ENCODE measurements at places on chromosomes 11 and 22.

DNA sequence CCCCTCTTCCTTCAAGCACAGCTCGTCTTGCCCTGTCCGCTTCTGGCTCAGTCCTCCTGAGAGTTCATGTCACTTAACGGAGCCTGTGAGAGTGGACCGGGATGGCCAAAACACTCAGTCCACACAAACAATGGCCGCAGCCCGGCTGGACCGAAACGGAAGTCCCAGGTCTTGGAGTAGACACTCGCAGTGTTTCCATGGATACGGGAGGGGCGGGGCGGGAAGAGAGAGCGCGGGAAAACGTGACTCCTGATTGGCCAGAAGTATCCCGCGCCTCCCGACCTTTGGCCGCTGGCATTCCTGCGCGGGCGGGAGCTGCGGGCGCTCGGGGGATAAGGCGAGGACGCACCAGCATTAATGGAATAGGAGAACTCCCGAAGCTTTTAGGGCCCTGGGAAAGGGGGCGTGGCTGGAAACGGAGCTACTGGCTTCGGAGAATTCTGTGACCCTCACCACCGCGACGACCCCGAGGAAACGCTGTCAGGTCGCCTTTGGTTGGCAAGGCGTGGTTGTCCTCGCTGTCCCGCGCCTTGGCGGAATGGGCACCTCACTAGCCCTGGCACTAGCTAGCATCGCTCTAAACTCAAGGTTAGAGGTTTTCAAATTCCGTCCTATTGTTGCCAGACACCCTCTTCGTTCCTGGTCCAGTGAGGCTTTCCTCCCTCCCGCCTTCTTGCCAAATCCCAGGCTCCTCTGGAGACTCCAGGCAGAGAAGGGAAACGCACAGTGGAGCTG lies at the start of the genes NLRP14 and ZNF214:
TSS of gene NLRP14 (plus strand) at position 297 of the 735 bp plus-strand sequence. CDS start 18,108 bp downstream, outside the sequence.
TSS of gene ZNF214 (minus strand) at position 164 of the 735 bp plus-strand sequence. CDS start 17,511 bp downstream, outside the sequence.
- DNase-seq = peak; percentile 94

GRCh38 chr22:46251816-46252380 lies 1.8 kb upstream of the CDPF1 start:
- no peak for DNase-seq

DNA sequence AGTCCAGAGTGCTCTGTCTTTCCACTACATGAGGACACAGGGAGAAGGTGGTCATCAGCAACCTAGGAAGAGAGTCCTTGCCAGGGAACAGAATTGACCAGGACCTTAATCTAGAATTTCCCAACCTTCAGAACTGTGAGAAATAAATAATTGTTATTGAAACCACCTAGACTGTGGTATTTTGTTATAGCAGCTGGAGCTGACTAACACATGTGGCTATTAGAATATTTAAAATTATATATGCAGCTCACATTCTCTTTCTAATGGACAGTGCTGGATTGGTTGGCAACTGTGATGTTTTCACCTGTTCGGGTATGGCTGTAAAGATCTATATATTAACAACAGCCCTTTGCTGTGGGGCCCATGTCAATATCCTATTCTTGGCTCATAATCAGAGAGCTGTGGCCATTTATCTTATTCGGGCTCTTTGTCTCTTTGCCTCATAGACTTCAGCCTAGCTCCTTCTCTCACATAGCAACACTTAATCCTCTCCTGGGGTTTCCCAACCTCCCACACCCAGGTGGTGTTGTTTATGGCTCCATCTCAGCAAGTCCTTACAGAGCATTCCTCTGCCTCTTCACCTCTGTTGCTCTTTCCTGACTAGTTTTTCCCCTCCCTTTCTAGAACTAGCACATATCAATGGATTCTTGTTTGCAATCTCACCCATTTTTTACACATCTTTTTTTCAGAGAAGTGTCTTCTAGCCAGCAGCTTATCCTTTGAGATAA lies 46.4 kb upstream of the AMOTL1 start:
- no peak for DNase-seq

GRCh38 chr11:74506823-74507222 lies 13.3 kb upstream of the LIPT2 start:
- DNase-seq = no peak

- no peak for DNase-seq
Measured at GRCh38 chr11:121563900-121564822, 111.4 kb upstream of the SORL1-AS1 start.

DNA sequence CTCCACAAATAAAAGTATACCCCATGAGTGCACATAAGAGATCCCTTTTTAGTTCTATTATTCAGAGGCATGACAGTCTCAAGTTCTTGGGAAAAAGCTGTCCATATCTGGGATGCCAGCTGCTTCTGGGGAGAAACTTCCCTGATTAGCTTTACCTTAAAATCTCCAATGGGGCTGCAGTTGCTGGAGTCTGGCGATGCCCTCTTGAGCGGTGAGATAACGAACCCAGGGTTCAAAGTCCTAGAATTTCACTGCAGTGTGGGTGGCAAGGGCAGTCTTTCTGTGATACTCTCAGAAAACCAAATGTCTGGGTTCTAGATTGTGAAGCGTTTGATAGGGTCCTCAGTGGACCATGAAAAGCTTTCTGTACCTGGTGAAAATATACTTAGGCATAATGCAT lies 7.4 kb upstream of the PRR33 start:
- no peak for DNase-seq

- DNase-seq = no peak
Measured at GRCh38 chr11:122363296-122363695, 247.3 kb upstream of the BLID start.

DNA sequence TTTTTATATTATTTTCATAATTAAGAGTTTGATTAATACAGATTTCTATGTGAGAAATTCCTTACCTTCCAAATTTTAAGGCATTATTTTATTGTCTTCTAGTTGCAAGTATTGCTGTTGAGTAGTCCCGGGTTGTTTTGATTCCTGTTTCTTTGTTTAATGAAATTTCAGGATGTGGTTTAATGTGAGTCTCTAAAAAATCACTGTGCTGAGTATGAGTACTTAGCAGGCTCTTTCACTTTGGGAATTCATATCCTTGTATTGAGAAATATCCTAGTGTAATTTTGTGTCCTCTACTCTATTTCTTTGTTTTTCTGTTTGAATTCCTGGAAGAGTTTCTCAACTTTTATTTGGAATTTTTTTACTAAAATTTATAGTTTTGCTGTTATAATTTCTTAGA lies 113.2 kb downstream of the TMEM135 start:
- DNase-seq = no peak

DNA sequence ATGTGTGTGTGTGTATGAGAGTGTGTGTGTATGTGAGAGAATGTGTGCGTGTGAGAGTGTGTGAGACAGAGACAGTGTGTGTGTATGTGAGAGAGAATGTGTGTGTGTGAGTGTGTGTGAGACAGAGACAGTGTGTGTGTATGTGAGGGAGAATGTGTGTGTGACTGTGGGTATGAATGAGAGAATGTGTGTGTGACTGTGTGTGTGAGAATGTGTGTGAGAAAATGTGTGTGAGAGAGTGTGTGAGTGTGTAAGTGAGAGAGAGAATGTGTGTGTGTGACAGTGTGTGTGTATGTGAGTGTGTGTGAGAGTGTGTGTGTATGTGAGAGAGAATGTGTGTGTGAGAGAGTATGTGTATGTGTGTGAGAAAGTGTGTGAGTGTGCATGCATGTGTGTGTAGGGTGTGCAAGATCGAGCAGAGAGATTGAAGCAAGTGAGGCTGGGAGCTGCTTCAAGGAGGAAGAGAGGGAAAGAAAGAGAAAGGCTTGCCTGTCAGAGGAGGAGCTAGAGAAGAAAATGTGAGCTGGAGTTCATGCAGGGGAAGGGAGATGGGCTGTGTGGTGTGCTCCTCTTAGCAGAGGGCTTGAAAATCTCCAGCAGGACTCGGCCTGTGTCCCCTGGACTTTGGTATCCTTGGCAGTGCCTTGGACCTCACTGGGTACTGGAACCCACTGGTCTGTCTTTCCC lies 27.7 kb upstream of the TP53I11 start:
- no peak for DNase-seq

DNA sequence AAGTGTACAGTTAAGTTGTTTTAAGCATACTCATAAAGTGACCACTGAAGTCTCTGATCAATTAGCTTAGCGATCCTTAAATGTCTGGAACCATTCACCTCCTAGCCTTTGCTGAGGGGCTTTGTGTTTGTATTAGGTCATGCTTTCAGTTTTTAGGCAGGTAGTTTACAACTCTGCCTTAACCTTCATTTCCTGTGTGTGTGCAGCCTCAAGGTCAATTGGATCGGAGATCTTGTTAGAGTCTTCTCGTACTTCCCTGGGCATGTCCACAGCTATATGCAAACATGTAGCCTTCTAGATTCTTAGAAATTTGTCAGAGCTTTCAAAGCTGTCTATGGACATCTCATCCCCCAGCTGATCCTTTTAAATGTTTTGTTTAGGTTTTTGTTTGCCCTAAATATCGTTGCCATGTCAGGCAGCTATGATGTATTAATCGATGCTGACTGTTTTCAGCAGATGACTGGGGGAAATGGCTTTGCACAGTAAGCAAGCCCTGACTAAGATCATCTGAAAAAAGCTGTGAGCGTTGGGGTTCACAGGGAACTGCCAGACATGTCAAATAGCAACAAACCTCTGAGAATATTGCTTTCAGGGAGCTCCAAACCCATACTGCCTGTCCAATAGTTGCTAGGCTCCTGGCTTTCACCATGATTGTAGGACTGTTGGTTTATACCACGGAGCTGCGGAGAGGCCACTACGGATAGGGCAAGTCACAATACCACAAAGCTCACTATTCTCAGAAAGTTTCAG lies 45.6 kb downstream of the GLYAT start:
- DNase-seq = no peak
